OCI-LY7 (cell line): ENCODE measurements at places on chromosomes 3 and 15. TPM values are rescaled to one million over a fixed set of nuclear protein-coding genes. Genes with fewer than 3 reads are reported as not detected.

Gene CCDC54
- total RNA-seq = not detected in 2 replicates

Gene SH3GL3
- not detected in 2 replicates for total RNA-seq

Gene KIF23
- total RNA-seq = 61.6 and 76.5 TPM in 2 replicates

Gene VILL
- total RNA-seq = 13.2 and 13.5 TPM in 2 replicates

Gene IRAK2
- 1.2 and 1.4 TPM in 2 replicates for total RNA-seq

Gene NCEH1
- 7.8 and 8.2 TPM in 2 replicates for total RNA-seq

Gene PIERCE2
- total RNA-seq = 2.1 and 3.1 TPM in 2 replicates

Gene AP3B2
- 0.13 and 0.50 TPM in 2 replicates for total RNA-seq

Gene SEMA7A
- total RNA-seq = 0.46 and 1.0 TPM in 2 replicates

Gene EPHA3
- total RNA-seq = not detected in 2 replicates

Gene RASGRP1
- total RNA-seq = 6.1 and 12.9 TPM in 2 replicates

Gene CYP1A2
- total RNA-seq = not detected in 2 replicates

DNA sequence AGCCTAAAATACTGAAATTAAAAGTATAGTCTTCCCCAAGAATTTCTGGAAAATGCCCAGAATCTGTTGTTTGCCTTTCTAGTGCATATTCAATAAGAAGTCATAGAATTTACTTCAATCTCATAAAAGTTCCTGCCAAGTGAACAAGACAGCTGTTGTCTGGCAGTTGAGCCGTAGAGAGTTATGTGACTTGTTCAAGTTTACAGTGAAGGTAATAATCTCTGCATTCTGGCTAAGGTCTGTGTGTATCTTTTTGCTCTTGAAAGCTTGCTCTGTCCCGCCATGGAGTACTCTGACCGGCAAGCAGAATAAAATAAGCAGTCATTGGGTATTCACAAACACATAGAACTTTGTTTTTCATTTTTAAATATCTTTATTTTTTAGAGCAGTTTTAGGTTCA is 77.8 kb downstream of the GHSR start:
- no peak for DNase-seq

DNA sequence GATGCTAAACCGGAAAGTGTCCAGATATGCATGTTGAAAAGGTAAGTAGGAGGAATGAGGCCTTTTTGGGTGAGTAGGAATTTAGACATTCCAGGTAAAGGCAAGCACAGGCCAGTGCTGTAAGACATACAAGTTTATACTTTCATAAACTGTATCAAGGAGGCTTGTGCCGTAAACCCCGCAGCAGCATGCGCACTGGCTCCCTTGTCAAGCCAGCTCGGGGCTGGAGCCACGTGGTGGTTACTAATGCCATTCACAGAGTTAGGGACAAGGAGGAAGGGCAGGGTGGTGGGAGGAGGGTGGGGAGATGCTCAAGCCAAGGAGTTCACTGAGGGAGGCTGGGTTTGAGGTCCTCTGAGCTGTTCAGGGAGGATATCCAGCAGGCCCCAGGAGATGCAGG is 35.8 kb downstream of the PLD1 start:
- no peak for DNase-seq

- DNase-seq = no peak
Observed at GRCh38 chr3:77134769-77135168, 94.9 kb downstream of the ROBO2 start.

DNA sequence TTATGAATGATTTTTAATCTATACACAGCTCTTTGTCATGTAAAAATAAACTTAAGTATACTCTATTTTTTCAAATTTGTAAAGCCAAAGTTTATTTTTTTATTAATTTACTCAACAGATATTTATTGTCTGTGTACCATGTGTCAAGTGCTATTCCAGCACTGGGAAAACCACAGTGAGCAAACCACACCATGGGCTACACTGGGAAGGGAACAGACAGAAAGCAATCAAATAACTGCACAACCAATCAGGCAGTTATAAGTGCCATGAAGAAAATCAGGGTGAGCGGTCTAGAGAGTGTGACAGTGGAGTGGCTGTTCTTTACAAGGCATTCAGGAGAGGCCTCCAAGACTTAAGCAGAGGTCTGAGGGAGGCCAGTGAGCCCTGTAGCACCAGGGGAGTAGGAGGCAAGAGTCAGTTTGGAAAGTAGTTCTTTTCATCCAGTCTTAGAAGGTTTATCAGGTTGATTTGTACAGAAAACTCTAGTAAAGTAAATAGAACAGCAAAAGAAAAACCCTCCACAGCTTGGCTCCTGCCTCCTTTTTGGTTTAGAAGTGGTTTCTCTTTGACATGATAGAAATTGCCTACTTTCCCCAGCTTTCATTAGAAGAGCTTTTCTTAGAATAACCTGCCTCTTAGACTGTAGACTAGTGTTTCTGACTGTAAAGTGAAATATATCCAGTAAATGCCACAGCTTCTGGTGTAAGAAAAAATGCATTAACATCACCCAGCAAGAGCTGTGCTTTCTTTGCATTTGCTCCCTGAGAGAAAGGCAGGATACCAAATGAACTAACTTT is 13.7 kb downstream of the EIF2AK4 start:
- no peak for DNase-seq

GRCh38 chr3:176683382-176683781 is 513.9 kb downstream of the TBL1XR1 start:
- no peak for DNase-seq

- no peak for DNase-seq
Observed at GRCh38 chr15:65077981-65078352, 1.4 kb downstream of the KBTBD13 start.

DNA sequence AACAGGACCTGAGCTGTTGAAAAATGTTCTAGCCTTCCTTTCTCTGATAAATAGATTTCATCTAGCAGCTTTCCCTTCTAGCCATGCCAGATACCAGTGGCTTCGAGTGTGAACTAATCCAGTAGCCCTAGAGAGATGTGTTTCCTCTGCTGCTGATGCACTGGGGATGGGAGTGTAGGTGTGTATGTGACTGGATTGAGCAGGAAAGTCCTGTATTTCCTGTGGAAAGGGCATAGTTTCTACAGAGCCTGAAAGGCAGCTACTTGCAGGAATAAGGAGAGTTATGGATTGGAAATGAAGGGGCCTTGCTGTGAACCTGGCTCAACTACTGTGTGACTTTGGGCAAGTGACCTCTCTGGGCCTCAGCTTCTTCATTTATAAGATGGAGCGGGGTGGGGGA is 8.6 kb downstream of the TIMP4 start:
- DNase-seq = no peak

DNA sequence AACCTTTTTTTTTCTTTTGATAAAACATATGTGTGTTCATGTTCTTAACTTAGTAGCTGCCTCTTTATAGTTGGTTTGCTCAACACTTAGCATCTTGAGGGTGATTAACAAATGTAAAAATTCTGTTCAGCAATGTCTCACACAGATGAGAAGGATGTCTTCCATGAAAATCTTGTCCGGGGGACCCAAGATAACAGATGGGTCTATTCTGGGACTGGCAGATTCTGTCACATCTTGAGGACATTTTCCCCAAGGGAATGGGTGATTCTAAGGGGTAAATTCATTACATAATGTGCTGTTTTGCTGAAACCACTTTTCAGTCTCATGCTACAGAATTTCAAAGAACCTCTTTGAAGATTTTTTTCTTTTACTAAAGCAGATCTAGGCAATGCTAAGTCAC is 342.2 kb downstream of the IGSF11 start:
- DNase-seq = no peak

- no peak for DNase-seq
Observed at GRCh38 chr3:156341332-156341731, 213.6 kb downstream of the SSR3 start.

DNA sequence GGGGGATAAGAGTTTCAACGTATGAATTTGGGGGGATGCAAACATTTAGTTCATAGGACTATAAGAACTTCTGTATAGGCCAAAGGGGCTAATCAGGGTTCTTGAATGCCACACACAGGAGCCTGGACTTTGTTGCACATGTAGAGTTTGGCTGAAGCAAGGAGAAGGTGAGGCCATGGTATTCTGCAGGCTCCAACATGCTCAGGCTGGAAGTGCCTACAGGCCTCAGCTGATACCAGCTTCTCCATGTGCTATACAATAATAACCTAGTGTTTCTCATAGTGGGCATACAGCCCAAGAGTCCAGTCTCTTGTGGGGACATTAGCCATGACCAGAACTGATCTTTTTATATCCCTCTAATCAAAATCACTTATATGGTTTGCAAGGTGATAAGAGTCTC is 399.7 kb upstream of the MCTP2 start:
- DNase-seq = no peak

- no peak for DNase-seq
Observed at GRCh38 chr15:31483053-31483985, 156.7 kb downstream of the KLF13 start.

- DNase-seq = peak; percentile 38
Observed at GRCh38 chr15:28128031-28128430, 28.9 kb upstream of the OCA2 start.

GRCh38 chr3:11434563-11435096 is 162.4 kb downstream of the ATG7 start:
- DNase-seq = no peak

DNA sequence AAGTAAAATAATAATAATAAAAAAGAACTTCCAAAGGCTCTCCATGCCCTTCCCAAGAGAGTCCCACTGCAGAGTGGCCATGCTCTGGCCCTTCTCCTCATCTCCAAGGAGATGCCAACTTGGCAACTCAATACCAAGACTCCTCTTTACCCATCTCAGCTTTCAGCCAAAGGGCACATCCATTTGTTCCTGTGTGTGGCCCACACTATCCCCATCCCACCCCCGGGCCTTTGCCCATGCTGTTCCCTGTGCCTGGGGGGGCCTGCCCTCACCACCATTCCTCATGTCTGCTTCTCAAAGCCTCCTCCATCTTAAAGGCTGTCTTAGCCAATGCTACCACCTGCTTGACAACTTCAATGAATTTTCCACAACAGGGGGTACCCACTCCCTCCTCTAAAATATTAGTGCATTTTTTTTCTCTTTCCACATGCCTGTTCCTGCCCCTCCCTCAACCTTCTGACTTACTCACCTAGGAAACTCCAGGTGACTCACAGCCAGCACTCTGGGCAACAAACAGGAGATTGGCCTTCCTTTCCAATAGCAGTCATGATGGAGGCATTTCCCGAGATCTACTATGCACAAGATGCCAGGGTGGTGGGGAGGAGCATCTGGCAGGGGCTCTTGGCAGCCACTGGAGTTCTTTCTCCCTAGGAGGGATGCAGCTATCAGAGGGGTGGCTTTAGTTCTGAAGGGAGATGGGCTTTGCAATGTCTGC is 109.4 kb upstream of the SMAD3 start:
- DNase-seq = no peak

DNA sequence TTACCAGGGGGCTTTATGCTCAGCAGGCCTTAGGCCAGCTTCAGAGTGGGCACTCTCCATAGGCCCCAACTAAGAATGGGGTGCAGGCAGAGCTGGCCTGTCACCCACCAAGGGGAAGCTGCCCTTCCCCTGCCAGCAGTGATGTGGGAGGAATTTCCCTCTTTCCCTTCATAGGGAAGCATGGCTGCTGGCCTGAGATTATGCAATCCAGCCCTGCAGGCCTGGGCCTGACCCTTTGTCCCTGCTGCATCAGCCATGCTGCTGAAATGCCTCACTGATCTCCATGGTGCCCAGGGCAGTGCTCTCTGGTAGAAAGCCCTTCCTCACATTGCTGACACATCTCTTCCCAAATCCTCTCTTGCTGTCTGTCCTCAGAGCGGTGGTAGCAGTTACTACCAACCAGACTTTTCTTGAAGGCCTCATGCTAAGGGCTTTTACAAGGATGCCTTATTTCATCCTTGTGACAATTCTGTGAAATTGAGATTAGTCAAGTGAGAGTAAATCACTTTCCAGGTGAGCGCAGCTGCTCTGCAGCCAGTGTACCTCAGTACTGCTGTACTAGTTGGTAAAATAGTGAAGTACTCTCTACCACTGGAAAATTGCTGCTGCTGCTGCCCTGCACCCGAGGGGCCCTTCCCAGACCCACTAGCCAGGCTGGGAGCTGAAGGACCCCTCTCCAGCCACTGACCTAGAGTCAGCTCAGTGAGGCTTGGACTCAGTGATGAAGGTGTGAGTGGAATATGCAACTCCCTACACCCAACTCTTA is 33.8 kb downstream of the MRAS start:
- DNase-seq = no peak
